ENCODE measurements at places on chromosomes 2 and 18.

- DNase-seq, result no peak
Measured at GRCh38 chr2:96114546-96114902, 1.8 kb downstream of the ADRA2B start.

DNA sequence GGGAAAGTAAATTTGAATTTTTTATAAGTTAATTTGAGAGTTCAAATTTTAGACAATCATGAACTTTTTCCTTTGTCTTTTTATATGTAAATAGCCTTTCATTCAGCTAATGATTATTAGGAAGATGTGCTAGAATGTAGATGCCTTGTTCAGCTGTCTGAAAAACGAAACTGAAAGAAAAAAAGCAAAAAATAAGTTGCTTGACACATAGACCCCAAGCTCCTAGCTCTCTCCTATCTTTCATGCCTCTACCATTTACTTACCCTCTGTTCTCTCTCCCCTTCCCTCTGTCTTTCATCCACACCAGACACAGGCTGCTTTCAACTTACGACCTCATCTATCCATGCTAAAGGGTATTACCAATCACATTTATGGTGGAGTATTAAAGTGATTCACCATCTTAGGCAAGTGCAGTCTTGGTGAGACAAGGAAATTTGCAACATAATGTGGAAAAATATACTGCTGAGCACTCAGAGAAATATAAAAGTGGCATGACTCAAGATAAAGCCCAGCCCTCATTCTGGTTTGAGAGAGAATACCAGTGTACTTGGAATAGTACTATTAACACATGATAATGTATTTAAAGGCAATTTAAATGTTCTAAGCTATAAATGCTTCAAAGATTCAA lies 425.6 kb downstream of the SUCLG1 start:
- no peak for DNase-seq

DNA sequence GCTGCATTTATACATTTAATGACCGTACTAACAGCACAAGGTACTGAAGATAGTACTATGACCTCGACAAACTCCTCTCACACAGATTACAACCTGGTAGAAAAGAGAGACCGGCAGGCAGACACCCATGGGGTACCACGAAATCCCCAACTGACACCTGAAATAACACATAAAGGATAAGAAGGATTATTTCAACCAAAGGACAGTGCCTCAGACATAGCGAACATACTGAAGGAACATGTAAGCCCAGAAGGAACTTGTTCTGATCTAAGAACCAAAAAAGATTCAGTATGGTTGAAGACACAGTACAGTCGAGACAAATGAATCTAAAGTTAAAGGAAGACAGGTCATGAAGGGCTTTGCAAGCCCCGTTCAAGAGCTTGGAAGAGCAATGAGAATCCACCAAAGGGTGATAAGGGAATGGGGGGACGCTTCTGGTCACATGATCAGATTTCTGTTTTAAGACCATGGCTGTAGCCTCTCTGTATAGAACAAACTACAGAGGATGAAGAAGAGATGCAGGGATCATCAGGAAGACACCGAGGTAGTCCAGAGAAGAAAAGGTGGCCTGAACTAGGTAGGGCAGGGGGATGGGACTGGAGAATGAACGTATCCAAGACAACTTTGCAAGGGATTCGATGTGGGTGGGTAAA lies 902 bp downstream of the MCFD2 start:
- no peak for DNase-seq

DNA sequence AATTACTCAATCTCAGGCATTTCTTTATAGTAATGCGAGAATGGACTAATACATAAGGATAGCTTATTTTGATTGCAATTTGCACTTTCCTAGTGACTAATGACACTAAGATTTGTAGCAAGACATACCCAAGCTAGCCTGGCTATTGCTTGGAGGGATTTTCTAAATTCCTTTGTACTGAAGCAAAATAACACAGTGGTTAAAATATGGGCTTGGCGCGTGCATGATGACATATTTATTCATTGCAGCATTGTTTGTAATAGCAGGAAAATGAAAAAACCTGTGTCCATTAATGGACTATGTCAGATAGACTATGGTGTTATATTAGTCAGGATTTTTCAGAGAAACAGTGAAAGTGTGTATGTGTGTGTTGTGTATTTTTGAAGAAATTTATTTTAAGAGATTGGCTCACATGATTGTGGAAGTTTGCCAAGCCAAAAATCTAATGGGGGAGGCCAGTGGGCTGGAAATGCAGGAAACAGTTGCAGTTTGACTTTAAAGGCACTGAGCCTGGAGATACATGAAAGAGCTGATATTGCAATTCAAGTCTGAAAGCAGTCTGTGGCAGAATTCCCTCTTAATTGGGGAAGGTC lies 16.7 kb upstream of the LAPTM4A start:
- no peak for DNase-seq

GRCh38 chr2:230614040-230614439 lies 98.6 kb upstream of the CAB39 start:
- no peak for DNase-seq

GRCh38 chr2:221844212-221845020 lies 272.3 kb upstream of the EPHA4 start:
- DNase-seq, result no peak
